ENCODE measurements at places on chromosomes 11 and 22.

GRCh38 chr22:20138417-20138738 lies 6.8 kb downstream of the ZDHHC8 start:
- no peak for DNase-seq

GRCh38 chr22:30340911-30341685 lies 14.4 kb upstream of the TBC1D10A start:
- no peak for DNase-seq

- DNase-seq: no peak
These were observed 1376.4 kb downstream of the TBC1D22A start for GRCh38 chr22:48138855-48139254.

GRCh38 chr11:115939731-115940421 lies 435.7 kb upstream of the CADM1 start:
- DNase-seq: no peak

GRCh38 chr11:42661942-42662341 lies 649.9 kb upstream of the API5 start:
- no peak for DNase-seq

- DNase-seq: peak; percentile 23
These were observed 64.0 kb upstream of the PTPRJ start for GRCh38 chr11:47916361-47916841.

DNA sequence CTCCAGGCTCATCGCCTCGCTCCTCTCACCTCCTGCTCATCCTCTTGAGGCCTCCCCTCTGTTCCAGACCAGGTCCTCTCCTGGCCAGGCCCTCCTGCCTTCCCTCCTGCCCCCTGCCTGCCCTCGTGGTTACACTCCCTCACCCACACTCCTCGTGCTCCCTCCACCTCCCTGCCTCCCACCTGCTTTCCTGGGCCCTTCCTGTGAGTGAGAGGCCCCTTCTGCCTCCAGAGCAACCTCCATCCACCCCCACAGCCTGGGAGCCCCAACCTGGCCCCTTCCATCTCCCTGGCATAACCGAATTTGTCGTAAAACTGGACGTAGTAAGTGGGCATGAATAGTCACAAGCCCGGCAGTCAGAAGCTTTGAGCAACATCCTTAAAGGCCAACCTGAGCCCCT lies 4.5 kb downstream of the APOBEC3G start:
- no peak for DNase-seq

- DNase-seq: no peak
These were observed 33.5 kb downstream of the ENTHD1 start for GRCh38 chr22:39859903-39860588.

GRCh38 chr11:11105361-11105760 lies 247.5 kb upstream of the ZBED5 start:
- no peak for DNase-seq

- no peak for DNase-seq
These were observed 112.0 kb downstream of the SHANK2 start for GRCh38 chr11:71140206-71140919.

GRCh38 chr22:37044634-37045625 lies 6.6 kb upstream of the KCTD17 start:
- no peak for DNase-seq

GRCh38 chr22:30413745-30414524 lies 11.6 kb upstream of the MTFP1 start:
- no peak for DNase-seq

GRCh38 chr22:42747701-42748513 lies 27.2 kb upstream of the A4GALT start:
- peak; percentile 73 for DNase-seq

Data from dermis blood vessel endothelial cell (primary cell).